ENCODE measurements at places on chromosomes 7 and 10.
A peak's percentile ranks its signal among the peaks of the same experiment; 100 is the strongest.

DNA sequence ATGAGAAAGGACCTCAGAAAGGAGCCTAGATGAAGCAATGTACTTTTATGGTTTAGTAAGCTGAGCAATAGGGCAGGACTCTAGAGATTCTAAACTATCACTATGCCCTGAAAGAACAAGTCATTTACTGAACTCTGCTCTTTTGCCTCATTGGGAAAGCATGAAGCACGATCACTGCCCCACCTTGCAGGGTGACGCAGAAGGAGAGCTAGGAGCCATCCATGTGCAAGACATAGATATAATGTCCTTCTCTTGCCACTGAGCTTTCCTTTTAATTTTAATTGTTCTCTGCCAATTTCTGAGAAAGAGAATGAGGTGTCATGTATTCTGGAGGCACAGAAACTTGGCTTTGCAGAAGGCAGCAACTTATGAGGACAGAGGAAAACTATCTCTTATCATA, 108.3 kb downstream of the SORCS1 start:
- DNase-seq: no peak

DNA sequence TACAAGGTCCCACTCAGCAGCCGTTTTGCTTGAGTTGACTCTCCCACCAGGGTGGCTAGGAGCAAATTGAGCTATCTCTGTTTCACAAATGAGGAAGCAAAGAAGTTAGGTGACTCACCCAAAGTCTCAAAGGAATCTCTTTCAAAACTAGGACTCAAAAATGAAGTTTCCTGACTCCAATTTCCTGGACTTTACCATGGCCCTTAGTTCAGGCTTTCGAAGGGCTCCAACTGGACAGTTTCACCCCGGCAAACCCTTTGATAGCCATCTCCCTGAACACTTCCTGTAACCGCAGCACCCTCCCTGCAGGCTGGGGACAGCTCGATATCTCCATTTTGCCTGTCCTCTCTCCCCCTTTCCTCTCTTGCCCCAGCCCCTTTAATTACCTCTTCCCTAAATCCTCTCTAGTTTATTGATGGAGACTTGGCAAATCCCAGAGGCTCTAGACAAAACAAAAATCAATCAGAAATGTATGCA, 4.7 kb upstream of the AFAP1L2 start:
- DNase-seq: peak; percentile 14

- DNase-seq: no peak
Measured at GRCh38 chr10:86753638-86754434, 2.6 kb upstream of the BMPR1A start.

- no peak for DNase-seq
Measured at GRCh38 chr10:43209651-43210141, 57.2 kb downstream of the RASGEF1A start.

GRCh38 chr7:94888551-94888950, 18.8 kb upstream of the PPP1R9A start:
- peak; percentile 18 for DNase-seq

GRCh38 chr7:42338231-42338915, 101.4 kb upstream of the GLI3 start:
- no peak for DNase-seq

DNA sequence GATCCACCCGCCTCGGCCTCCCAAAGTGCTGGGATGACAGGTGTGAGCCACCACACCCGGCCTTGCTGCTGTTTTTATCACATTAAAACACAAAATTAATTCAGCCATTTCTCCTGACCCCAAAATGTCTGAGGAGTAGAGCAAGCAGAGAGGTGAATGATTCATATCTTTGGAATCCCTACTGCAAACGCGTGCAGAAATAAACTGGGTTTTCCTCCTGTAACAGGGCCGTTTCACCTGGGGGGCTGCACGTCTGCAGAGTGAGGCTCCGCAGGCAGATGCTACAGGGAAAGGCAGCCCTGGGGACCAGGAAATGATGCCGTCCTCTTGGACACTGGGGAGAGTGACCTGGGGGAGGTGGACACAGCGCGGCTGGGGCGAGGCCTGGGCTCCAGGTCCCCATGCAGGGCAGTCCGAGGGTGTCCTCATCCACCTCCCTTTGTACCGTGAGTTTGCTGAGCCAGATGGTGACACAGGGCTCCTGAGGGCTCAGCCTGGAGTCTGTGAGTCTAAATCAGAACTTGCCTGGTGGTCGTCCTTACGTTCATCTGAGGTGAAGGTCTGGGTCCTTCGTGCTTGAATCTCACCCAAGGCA, 41.9 kb downstream of the PDGFA start:
- DNase-seq: no peak

- DNase-seq: no peak
Measured at GRCh38 chr10:60863796-60864195, 80.2 kb downstream of the RHOBTB1 start.

- DNase-seq: no peak
Measured at GRCh38 chr10:132845041-132845551, 59.1 kb upstream of the NKX6-2 start.

- no peak for DNase-seq
Measured at GRCh38 chr10:90856261-90856660, 1.6 kb downstream of the HTR7 start.

DNA sequence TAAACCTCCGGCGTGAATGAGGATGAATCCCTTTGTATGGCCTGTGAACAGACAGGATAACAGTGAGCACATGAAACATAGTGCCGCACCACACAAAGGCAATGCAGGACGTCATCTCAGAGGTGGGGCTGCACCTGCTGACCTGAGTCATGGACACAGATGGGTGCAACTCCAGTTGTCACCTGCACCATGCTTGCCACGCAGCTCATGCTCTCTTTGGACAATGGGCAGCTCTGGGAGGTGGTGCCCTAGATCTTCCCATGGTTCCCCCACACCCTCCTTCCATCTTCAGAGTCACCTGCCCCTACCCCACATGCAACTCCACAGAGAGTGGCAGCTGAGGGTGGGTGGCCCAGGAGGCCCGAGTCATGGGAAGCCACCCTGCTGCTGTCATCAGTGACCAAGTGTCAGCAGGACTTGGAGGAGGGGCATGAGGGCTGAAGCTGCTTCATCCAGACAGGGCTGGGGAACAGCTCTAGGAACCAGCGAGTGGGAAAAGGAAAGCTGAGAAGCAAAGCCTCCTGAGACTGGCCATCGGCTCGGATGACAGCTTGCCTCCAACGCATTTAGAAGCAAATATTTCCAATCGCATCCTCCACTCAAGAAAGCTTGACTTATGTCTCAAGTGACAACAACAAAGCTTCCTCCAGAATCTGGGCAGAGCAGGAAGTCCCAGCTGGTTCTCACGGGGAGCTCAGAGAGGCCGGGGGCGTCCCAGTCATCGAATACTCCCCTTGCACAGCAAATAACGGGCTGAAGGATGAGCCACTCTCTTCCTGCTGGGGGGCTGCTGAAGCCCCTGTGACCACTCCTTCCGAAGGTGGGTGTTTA, 27.1 kb downstream of the VIPR2 start:
- no peak for DNase-seq

DNA sequence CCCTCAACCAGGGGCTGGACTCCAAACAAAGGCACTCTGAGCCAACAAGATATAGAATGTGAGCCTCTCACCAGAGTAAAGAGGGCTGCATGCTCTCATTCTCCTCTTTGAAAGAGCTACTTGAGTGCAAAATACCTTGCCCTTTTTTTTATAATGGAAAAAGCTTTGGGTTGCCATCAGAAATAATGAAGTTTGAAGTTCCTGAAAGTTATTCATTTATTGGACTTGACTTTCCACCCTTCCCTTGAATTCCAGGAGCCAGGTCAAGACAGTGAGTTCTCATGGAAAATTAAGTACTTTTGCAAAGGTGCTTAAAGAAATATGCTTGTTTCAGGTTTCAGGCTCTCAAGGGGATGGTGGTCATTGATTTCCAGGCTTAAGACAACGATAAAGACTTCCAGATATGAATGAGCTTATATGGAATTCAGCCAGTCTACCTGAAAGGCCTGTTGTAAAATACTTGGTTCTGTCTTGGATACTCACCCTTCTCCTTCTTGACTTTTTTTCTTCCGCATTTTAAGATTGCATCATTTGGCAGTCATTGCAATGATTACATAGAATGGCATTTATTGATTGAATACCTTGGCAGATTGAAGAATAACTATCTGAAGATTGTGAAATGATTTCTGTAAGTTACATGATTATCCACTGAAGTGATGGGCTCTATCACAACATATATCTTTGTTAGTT, 696.4 kb downstream of the INHBA start:
- DNase-seq: no peak

- no peak for DNase-seq
Measured at GRCh38 chr10:1782841-1783240, 45.5 kb upstream of the ADARB2 start.

DNA sequence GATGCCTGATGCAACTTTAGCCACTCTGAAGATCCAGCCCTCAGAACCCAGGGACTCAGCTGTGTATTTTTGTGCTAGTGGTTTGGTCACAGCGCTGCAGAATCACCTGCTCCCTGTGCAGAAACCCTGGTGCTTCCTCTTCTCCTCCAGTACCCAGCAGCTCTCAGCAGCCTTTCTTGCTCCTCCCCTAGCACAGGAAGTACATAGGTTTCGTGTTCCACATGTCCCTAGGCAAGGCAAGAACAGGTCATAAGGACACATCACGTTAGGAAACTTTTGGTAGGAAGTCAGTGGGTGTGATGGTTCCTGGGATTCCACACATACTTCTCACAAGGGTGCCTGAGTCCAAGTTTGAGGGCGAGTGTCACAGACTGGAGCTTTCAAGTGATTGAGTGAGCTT, 167.9 kb upstream of the PRSS1 start:
- DNase-seq: peak; percentile 92

DNA sequence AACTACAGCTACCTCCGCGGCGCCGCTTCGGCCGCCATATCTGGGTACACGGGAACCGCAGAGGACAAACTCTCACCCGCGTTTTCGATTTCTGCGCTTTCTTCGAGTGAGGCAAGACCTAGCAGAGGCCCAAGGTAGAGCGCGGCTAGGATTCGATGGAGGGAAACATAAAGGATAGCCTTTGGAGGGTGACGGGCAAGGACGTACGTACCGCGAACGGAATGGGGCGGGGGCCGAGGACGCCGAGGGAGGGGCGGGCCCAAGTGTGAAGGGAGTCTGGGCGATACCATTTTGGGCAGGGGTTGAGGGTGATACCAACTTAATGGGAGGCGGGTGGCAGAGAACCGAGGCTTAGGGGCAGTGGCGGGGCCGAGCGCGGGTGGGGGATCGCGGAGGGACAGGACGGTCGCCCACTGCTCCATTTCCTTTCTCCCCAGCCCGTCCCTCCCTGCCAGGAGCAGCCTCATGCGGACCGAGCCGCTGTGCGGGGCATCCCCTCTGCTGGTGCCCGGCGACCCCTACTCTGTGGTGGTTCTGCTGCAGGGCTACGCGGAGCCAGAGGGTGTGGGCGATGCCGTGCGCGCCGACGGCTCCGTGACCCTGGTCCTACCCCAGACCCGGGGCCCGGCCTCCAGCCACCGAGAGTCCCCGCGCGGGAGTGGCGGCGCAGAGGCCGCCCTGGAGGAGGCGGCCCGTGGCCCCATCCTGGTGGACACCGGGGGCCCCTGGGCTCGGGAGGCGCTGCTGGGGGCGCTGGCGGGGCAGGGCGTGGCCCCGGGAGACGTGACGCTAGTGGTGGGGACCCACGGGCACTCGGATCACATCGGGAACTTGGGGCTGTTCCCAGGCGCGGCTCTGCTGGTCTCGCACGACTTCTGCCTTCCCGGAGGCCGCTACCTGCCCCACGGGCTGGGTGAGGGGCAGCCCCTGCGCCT, at the start of gene MBLAC1:
TSS of gene MBLAC1 (plus strand) at position 37 of the 935 bp plus-strand sequence. CDS start at position 466, 429 bp downstream.
- peak; percentile 94 for DNase-seq

DNA sequence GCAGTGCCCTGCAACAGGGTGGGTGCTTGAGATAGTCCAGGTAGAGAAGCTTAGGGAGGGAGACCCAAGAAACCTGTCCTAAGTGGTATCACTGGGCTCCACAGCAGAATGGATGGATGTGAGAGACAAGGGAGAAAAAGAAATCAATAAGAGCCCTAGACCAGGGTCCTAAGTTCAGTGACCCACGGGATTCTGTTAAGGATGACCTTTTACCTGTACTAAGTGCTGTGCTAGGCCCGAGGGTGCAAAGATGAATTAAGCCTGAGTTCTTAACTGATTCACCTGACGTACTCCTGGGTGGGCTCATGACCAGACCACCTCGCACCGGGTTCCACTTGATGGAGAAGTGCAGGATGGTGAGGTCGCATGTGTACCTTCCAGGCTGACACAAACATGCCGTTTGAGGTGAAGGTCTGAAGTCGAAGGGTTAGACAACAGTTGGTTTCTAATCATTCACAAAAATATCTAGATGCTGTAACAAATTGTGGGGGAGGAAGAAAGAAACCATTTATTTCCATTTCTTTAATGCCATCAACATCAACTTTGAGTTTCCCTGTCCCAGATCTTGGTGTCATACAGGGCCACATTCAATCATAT, 166.5 kb downstream of the HERPUD2 start:
- no peak for DNase-seq

GRCh38 chr7:156544919-156545715, 95.5 kb upstream of the RNF32 start:
- no peak for DNase-seq

GRCh38 chr7:149184274-149184673, 11.1 kb upstream of the ZNF282 start:
- DNase-seq: no peak

- DNase-seq: no peak
Measured at GRCh38 chr7:31067491-31067890, 15.4 kb downstream of the ADCYAP1R1 start.

DNA sequence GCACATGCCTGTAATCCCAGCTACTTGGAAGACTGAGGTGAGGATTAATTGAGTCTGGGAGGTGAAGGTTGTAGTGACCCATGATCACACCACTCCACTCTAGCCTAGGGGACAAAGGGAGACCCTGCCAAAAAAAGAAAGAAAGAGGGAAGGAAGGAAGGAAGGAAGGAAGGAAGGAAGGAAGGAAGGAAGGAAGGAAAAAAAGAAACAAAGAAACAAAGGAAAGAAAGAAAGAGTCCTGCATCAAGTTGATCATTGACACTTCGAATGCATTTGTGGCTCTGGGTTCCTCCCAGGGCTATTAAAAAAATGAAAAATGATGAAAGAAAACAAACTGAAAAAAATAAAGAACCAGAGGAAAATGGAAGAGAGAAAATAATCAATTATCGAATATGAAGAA, 3.9 kb upstream of the PRRT4 start:
- DNase-seq: no peak

DNA sequence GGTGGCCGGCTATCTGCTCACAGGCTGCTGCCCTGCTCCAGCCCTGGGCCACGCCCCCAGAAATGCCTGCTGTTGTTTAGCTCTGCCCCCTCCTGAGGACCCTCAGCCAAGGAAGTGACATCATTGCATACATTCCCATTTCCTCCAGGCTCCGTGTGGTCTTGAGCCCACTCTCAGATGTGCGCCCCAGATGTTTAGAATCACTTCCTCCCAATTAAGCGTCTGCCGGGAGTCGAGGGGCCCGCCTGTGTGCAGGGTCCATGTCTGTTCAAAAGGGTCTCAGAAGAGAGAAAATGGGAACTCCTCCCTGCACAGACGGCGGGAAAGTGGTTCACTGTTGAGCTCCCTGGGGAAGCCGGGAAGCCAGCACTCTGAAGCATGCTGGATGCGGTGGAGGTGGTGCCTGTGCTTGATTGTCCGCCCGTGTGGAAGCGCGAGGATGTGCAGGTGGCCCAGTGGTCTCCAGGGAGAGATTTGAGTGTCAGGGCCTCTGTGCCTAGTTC, 116.9 kb upstream of the PPIF start:
- DNase-seq: no peak

All from suppressor macrophage (primary cell).